ENCODE measurements at places on chromosomes 5 and 9.

DNA sequence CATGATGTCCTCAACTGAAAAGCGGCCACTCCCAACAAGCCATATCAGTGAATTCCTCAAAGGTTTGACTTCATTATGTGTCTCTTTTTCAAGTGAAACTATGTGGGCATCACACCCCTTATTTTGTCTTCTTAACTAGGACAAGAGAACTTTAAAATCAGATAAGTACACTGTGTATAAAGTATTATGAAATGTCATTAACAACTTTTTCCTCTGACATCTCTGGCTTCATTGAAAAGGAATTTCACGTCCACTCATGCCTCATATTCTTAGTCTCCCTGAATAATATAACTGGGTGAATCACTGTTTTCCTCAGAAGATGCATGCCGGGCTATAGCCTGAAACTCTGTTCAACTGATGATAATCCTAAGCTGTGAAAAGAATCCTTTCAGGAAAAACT lies 415.8 kb downstream of the ACTL7B start:
- no peak for DNase-seq

GRCh38 chr5:42361315-42361688 lies 61.9 kb upstream of the GHR start:
- no peak for DNase-seq

DNA sequence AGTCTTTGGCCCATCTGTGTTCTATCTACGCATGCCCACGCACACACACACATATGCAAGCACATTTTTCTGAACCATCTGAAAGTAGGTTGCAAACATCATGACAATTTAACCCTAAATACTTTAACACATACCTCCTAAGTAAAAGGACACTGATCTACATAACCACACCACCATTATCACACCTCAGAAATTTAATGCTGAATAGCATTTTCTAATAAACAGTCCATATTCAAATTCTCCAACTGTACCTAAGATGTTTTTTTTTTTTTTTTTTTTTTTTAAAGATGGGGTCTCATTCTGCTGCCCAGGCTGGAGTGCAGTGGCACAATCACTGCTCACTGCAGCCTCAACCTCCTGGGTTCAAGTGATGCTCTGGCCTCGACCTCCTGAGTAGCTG lies 35.5 kb downstream of the DDX31 start:
- no peak for DNase-seq

DNA sequence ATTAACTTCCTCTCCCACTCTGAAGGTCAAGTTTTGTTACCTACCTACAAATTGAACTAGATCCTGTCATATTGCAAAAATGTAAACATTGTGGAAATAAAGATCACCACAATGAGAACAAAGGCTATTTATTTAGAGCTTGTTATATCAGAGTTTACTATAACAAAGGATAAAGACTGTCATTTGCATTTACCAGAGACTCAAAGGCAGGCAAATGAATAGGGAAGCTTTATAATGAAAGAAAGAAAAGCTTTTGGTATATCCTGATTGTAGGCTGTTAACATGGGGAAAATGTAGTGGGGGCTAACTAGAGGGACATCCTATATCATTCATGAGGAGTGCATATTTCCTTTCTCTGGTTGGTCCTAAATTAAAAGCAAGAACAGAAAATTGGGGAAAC lies 403.5 kb upstream of the TYRP1 start:
- DNase-seq, result no peak

- no peak for DNase-seq
Observed at GRCh38 chr9:86707932-86708510, 239.3 kb downstream of the GAS1 start.

GRCh38 chr9:128550770-128551656 lies 1.4 kb upstream of the SPTAN1 start:
- no peak for DNase-seq

DNA sequence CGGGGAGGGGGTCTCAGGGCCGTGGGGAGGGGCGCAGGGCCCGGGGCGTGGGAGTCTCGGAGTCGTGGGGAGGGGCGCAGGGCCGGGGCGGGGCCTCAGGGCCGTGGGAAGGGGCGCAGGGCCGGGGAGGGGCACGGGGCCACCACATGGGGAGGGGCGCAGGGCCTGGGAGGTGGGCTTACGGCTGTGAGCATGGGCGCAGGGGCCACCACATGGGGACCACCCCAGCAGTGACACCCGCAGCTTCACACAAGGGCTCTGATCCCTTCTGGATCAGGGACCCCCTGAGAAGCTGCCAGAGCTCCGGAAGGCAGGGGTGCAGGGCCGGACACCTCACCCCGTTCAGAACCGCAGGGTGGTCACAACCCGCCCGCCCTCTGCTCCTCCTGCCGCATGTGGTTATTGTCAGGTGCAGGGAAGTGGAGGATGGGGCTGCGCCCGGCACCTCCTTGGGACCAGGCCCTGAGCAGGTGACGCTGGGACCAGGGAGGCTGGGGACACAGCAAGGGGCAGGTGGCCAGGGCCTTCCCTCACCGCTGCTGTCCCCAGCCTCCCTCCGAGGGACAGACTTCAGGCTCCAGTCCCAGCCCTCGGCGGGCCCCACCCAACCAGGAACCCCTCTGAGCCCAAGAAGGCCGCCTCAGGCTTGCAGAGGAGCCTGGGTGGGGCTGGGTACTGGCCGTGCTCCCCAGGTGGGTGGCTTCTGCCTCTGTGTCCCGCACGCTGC lies 53.7 kb downstream of the EXD3 start:
- DNase-seq, result no peak

DNA sequence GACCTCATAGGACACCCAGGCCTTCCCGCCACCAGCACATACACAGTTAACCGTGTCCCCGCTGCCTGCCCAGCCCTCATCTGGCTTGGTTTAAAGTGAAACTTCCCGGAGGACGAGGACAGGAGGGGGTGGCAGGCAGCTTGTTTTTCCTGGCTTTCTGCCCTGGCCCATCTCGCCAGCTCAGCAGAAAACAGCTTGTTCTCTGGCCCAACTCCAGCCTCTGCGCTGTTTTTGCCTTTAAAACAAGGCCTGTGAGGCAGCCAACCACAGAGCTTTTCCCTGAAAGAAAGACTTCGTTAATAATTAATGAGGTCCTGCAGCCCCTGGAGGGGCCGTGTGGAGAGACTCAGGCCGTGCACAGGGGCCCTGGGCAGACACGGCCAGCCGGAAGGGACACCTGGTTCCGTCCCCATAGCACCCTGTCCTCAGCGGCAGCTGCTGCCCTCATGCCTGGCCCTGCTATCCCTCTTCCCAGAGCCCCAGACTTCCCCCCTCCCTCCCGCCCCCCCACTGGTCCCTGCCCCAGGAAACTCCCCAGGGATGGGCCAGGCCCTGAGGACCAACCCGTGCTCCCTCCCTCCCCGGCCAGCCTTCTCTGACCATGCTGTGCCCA lies 108.7 kb downstream of the RXRA start:
- DNase-seq, result no peak

DNA sequence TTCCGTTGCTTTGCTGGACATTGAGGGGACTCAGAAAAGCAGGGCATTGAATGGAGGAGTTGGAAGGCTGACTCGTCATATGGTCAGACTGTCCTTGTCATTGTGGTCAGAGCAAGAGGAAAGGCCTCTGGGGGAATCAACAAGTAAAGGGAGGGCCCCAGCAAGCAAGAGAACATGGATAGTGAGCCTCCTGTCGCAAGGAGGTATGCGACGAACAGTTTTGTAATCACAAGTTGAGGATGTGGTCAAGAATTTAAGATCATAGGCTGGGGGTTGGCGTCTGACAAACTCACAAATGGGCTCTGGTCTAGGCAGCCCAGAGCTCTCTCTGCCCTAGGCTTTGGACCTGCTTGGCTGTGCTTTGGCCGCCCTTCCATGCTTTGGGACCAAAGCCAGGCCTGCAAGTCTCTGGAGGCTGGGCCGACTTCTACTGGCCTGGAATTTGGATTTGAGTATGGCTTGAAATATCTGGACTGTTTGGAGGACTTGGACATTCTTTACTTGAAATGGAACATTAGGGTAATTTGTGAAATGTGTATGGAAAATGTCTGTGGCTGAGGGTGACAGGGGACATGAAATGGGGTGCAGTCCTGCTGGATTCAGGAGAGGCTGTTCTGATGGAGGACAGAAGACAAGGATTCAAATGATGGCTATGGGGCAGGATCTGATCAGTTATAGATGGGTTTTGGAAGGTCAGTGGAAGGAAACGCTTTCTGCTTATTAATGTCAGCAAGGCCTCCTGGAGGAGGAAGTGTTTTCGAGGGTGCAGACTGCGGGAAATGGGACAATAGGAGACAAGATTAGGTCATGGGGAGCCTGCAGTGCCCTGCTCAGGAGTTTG lies 19.2 kb upstream of the NDST1 start:
- no peak for DNase-seq

DNA sequence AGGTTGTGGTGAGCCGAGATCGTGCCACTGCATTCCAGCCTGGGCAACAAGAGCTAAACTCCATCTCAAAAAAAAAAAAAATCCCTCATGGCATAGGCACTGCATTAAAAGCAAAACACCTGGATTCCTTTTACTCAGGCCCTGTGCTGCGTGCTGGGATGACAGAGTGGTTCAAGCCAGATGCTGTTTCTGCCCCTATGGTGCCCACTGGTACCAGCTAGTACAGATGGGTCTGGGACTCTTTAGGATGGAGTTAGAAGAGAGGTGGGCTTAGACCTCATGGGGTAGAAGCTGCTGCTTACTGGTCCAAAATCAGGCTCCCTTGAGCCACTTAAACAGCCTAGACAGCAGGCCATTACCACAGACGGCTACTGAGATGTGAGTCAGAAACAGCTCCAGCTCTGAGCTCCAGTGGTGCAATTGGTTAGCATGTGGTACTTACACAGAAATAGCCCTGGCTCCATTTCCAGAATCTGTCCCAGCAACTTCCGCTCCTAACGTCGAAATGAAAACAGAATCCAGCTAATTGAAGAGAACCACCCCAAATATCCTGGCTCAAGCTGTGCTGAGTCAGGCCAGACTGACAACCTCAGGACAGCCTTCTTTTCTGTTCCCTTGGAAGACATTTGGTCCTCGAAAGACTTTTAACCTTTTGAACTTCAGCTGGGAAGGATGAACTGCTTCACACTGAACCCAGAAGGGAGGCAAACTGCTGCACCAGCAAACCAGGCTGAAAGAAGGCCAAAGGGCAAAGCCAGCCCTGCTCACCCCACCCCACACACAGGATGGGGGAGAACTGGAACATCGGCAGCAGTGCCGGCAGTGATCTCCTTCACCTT lies 15.5 kb downstream of the C5orf15 start:
- DNase-seq, result no peak

DNA sequence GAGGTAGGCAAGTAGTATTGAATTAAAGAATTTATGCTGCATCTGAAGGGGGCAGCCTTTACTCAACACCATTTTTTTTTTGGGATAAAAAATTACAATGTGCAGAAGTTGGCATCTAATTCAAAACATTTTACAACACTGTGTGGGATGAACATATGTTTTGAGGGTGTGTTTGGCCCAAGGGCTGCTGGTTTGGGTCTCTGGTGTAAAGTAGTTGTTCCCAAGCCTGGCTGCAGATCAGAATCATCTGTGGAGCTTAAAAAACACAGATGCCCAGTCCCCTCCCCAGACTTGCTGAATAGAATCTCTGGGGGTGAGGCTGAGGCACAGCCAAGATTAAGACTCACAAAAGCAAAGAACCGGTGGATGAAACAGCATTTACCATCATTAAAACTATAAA lies 33.0 kb upstream of the PDZD2 start:
- no peak for DNase-seq

DNA sequence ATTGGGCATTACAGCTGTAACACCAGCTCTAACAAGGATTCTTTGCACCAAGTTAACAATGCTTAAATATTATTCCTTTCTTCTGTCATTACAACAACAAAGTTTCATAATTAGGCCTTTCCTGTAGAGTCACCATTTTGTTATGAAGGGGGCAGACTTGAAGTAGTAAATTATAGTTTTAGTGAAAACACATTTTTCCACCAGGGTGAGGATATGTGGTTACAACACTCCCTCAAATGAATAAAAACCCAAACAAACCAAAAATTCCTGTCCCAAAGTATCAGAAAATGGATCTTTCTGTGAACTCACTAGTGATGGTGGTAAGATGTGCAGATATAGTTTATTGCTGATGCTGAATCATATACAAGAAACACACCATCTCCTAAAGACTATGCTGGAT lies 250.5 kb upstream of the TUT7 start:
- no peak for DNase-seq

- no peak for DNase-seq
Observed at GRCh38 chr9:138053321-138053868, 175.8 kb downstream of the CACNA1B start.

GRCh38 chr5:180160789-180161188 lies 48.2 kb downstream of the RASGEF1C start:
- DNase-seq, result no peak

Data from cortex of kidney (tissue), 1 donor.